Stimulated activated CD4-positive, alpha-beta T cell treated with anti-CD3 and anti-CD28 coated beads, Interleukin-15, amount 100 ng/mL, for 1 hour (primary cell): ENCODE measurements at places on chromosomes 7 and 10.

- no peak for DNase-seq
Measured at GRCh38 chr10:29473087-29473356, 161.7 kb downstream of the SVIL start.

DNA sequence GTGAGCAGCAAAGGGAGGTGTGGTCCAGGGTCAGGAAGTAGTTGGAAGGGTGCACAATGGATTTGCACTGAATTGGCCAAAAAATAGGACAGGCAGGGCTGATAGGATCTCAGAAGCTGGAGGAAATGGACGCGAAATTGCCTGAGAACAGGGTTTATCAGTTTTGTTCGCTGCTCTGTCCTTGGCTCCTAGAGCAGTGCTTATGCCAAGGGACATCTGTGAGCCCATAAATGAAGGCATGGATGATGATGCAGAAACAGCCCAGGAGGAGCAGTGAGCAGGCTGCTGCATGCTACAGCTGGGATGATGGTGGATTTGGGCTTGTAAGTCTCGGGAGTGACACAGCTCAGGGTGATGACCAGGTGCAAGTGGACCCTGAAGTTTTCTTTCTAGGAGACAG, 204.7 kb downstream of the PRPF18 start:
- no peak for DNase-seq

GRCh38 chr7:37283716-37284115, 164.9 kb downstream of the ELMO1 start:
- DNase-seq, result no peak

DNA sequence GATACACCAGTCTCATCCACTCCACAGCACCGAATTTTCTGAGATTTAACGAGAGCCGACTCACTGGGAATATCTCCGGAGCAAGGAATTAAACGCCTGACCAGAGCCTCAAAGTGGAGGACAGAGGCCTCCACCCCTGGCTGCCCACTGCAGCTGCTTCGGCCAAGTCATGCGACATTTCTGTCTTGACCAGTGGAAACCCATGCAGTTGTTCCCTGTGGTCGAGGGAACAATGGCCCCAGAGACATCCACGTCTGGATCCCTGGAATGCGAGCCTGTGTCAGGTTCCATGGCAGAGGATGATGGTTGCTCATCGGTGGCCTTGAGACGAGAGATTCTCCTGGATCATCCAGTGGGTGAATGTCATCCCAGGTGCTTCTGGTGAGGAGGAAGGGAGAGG, 65.7 kb upstream of the INSIG1 start:
- DNase-seq, result no peak

DNA sequence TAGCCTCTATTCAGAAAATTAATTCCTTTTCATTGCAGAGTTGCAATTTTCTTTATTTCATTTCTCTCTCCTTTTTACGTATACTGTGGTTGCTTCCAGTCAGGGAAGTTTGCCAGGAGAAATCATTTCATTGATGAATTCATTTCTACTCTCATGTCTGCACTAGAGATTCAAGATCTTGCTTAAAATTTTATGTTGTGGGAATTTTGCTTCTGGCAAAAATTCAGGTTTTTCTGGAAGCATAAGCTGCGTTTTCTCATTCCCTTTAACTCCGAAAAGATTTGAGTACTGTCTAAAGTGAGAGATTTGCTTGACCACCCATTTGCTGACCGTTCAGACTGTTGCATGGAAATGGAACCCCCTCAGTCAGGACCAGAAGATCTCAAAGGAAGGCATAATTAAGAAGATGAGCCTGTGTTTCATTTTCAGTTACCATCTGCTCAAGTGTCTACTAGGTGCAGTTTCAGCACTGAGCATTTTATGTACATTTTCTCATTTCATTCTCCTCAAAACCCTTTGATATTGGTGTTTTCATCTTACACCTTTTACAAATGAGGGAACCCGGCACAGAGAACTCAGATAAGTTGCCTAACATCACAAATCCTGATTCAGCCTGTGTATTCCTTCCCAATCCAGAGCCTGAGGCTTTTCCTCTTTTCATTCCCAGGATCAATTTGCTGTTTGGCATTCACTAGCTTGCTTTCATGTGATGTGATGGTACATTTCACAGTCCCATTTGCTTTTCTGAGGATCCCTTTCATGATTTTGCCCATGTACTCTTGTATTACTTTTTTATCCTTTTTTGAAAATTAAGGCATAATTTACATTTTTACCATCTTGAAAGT, 3.9 kb downstream of the PTPRZ1 start:
- DNase-seq, result no peak

GRCh38 chr10:78292250-78292981, 258.8 kb downstream of the RPS24 start:
- no peak for DNase-seq

- no peak for DNase-seq
Measured at GRCh38 chr7:114426824-114427223, 12.2 kb downstream of the FOXP2 start.
